Activated CD8-positive, alpha-beta T cell treated with anti-CD3 and anti-CD28 coated beads, Interleukin-2, amount 10 ng/mL, durations not matched to agents 7 days and 5 days (primary cell): ENCODE measurements at places on chromosomes 5 and 9.

DNA sequence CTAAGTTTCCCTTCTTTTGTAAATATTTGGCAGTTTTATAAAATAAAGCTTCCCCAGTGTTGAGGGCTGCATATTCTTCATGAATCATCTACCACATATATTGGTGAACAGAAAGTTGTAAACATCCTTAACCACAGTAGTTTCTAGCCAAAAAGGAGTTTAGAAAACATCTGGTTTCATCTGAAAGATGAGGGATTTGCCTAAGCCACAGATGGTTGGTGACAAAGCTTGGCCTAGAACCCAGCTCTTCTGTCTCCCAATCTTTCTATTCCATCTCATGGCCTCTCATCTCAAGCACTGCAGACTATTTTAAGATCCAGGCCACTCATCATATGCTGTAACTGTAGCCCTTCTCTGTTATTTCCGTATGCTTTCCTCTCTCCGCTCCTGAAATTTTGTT, 232.3 kb upstream of the TRPM3 start:
- no peak for DNase-seq

GRCh38 chr5:97549496-97549895, 366.4 kb upstream of the RIOK2 start:
- no peak for DNase-seq

DNA sequence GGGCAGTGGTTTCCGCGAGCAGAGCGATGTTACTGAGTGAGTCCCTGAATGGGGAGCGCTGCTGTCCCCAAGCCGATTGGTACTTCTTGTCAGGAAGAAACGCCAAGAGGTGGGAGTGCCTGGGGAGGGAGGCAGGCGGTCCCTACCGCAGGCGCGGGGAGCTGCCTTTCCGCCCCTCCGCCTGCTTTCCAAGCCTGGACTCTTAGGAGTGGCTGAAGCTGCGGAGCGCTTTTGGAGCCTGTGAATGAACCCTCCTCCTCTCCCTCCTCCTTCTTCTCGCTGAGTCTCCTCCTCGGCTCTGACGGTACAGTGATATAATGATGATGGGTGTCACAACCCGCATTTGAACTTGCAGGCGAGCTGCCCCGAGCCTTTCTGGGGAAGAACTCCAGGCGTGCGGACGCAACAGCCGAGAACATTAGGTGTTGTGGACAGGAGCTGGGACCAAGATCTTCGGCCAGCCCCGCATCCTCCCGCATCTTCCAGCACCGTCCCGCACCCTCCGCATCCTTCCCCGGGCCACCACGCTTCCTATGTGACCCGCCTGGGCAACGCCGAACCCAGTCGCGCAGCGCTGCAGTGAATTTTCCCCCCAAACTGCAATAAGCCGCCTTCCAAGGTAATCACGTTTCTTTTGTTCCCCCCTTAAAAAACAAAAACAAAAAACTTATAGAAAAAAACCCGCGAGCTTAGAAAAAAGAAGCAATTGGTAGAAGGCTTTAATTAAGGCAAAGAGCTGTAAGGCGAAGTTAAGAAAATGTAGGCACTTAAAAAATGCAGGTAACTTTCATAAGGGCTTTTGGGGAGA, at the start of gene VCAN:
VCAN (plus strand) TSS at position 340 of the 808 bp plus-strand sequence. CDS start 11,775 bp downstream, outside the sequence.
- no peak for DNase-seq

DNA sequence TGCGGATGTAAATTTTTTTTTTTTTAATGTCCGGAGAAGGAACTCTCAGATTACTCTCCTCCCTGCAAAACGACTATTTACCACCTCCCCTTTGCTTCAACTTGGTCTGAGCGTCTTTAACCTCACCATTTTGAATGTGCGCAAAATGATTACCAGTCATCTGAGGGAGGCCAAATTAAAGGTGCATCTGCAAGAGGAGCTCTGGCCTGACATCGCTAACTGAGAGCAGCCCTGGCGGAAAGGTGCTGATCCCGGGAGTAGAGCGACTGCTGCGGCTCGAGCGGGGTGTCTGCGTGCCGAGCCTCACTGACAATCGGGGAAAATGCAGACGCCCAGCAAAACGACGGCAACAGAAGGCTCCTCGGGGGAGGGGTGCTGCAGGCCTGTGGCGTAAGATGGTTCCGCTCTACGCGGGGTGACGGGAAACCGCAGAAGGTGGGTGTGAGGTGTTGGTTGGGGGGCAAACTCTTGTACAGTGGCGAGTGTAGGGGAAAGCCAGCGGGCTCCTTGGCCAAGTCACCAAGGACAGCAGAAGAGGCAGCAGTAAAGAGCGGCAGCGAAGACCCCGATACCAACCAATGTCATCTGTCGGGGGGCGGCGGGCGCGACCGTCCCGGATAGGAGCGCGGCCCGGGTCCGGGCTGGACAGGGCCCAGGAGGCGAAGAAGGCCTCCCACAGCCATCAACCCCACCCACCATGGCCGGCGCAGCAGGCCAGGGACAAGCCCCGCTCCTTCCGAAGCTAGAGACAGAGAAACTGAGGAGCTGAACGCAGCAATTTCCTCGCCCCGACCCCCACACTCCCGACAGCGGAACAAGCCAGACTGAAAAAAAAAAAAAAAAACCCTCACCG, 557 bp downstream of the PJA2 start:
- peak; percentile 87 for DNase-seq

- no peak for DNase-seq
Observed at GRCh38 chr5:120528609-120529008, 64.5 kb downstream of the PRR16 start.

DNA sequence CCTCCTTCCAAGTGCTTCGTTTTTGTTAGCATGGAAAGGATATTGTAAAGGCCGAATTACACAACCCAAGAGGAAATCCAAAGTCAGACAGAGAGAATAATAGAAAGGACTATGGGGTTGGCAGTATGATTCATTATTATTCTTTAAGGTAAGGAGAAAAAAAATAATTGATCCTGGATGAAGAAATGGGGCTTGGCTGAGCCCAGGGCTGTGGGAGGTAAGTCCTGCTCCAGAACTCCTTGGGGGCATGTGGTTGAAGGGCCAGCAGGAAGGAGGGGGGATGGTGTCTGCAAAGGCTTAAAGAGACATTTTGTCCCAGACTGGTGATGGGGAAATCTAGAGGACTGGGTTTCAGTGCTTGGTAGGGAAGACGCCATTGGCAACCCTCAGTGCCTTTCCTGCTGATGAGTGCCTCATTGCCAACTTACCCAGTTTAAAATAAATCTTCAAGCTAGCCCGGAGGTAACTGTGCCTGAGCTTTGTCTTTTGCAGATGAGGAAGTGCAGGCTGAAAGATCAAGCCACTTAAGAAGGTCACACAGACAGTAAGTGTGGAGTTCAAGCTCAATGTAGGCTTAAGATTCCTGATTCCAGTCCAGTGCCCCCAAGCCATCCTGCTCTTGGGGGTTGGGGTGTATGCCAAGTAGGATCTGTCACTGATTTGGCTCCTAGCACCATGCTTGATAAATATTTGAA, 30.2 kb downstream of the FOXI1 start:
- DNase-seq, result no peak

DNA sequence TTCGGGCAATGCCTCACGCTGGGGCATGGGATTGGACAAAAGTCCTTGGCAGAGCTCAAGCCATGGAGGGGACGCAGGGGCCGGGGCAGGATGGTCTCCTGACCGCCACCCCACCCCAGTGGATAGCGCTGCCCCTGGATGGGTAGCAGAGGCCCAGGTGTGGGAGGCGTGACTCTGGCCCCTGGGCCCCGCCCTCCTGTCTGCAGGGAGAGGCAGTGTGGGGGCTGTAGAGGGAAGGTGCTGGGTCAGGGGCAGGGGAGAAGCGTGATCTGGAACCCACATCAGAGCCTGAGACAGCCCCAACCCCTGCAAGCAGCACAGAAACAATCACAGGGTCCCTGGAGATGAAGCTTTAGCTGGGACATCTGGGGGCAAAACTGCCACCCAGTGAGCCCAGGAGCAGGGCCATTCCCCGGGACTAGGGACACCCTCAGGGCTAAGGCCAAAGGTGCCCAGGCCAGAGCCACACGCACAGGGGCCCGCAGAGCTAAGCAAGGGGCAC, 36.2 kb downstream of the NACC2 start:
- DNase-seq, result no peak

GRCh38 chr9:137112564-137113384, 1.8 kb downstream of the DPP7 start:
- no peak for DNase-seq
